Stimulated activated CD8-positive, alpha-beta memory T cell treated with anti-CD3 and anti-CD28 coated beads, Interleukin-15, amount 100 ng/mL, for 24 hours (primary cell): ENCODE measurements at places on chromosomes 4 and X.

- no peak for DNase-seq
Measured at GRCh38 chrX:131792789-131793462, 230.2 kb upstream of the STK26 start.

GRCh38 chrX:19046343-19047215, 62.7 kb upstream of the PHKA2 start:
- no peak for DNase-seq

DNA sequence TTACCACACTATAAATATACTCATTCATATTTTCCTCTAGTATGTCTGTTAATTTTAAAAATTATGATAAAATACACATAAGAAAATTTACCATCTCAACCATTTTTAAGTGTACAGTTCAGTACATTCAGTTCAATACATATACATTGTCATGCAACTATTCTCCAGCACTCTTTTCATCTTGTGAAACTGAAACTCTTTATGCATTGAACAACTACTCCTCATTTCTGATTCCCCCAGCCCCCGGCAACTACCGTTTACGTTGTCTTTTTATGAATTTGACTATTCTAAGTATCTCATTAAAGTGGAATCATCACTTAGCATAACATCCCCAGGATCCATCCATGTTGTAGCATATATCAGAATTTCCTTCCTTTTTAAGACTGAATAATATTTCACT, 8.7 kb downstream of the SMARCAD1 start:
- DNase-seq, result no peak

DNA sequence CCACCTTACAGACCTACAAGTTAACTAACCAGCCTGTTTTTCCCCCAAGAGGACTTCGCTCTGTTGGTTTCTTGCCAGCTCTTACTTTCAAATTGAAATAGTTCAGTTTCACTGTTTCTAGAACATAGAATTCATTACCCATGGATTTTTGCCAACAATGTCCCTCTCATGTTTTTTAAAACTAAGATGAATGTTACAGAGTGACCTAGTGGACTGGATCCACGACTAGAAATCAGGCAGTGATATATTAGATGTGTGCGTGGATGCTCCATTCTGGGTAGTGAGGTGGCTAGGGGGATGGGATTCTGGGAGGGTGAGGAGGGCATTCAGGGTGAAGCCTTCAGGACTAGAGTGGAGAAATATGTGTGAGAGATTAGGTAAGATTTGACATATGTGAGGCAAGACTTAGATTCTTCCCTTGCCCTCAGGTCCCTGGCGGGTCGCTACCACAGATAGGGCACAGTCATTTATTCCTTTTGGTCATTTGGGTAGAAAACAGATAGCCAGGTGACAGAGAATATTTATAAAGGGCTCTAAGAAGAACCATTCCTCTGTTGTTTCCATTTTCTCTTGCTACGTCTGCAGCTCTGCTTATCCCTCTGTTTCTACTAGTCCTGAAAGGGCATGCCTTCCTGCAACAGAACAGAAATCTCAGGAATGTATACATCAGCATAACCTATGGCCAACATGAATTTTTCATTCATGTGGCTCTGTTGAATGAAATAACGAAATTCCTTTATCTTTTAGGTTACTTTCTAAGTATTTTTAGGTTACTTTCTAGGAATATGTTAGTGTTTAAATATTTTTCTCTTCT, 15.4 kb upstream of the JADE1 start:
- DNase-seq, result no peak

GRCh38 chr4:2768921-2769336, 12.8 kb upstream of the TNIP2 start:
- no peak for DNase-seq

- no peak for DNase-seq
Measured at GRCh38 chr4:73730292-73730691, 10.1 kb upstream of the CXCL8 start.

- no peak for DNase-seq
Measured at GRCh38 chr4:146263793-146264192, 49.5 kb downstream of the REELD1 start.

DNA sequence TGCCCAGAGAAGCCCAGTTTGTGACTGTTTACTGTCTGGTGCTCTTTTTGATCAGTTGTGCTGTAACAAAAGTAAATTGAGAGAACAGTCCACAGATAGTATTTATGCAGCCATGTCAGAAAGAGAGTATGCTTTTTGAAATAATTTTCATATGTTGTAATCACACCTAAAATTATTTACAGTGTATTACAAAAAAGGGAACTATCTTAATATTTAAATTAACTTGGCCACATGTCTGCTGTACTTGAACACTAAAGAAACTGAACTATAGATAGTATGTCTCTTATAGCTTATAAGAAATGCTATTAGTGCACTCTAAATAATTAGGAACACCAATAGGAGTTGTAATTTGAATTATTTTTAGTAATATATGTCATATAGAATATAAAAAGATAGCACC, 30.2 kb downstream of the KIAA0232 start:
- no peak for DNase-seq

DNA sequence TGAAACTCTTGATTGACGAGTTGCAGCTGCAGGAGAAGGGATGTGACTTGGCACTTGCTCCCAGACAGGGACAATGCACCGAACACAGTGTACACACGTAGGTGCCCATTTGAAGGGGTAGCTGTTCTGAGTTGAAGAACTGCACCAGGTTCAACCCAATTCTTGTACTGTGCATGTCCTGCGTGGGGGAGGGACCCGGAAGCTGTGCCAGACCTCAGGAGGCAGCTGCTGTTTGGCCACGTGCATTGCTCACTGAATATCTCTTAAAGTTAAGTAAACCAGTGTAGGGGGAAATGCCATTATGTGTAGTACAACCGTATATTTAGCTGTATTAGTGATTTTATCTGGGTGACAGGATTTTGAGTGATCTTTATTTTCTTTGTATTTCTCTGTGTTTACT, 12.0 kb upstream of the RBBP7 start:
- DNase-seq, result no peak

- DNase-seq, result no peak
Measured at GRCh38 chr4:78018271-78019049, 38.7 kb upstream of the FRAS1 start.

DNA sequence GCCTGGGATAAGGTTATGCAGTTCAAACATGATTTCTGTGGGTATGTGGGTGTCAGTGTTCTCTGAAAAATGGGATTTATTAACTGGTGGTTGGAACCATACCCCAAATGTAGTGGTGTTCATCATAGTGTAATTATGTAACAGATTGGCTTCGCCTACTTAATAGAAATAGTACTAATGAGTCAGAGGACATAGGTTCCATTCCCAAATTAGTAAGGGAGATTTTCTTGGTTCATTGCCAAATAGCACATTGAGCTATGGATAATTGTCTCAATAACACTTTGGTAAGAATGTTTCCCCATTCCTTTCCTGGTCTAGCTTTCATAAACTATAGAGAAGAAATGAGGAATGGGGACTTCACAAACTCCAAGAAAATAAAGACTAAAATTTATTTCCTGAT, 20.5 kb upstream of the CYBB start:
- no peak for DNase-seq

GRCh38 chr4:147576084-147576483, 41.1 kb upstream of the TMEM184C start:
- DNase-seq, result no peak

DNA sequence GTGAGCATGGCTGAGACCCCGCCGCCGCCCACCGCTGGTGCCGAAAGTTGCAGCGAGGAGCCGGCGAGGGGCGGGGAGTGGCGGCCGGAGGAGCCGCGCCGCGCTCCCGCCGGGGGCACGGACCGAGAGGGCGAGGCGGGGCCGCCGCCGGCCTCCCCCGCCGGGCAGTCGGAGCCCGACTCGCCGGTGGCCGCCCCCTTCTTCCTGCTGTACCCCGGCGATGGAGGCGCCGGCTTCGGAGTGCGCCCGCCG, 16.5 kb downstream of the UTP3 start:
- no peak for DNase-seq

- no peak for DNase-seq
Measured at GRCh38 chr4:24920008-24920407, 7.2 kb upstream of the CCDC149 start.

GRCh38 chrX:146064156-146064555, 246.5 kb downstream of the SLITRK2 start:
- DNase-seq, result no peak

- DNase-seq, result no peak
Measured at GRCh38 chr4:52780206-52780605, 29.0 kb upstream of the ERVMER34-1 start.

- DNase-seq, result no peak
Measured at GRCh38 chr4:140071806-140072205, 82.2 kb downstream of the MAML3 start.

GRCh38 chr4:86036736-86037135, 323.1 kb downstream of the MAPK10 start:
- no peak for DNase-seq

GRCh38 chr4:81804849-81805248, 333.1 kb upstream of the RASGEF1B start:
- no peak for DNase-seq

- no peak for DNase-seq
Measured at GRCh38 chr4:168765726-168766125, 244.3 kb downstream of the CBR4 start.

DNA sequence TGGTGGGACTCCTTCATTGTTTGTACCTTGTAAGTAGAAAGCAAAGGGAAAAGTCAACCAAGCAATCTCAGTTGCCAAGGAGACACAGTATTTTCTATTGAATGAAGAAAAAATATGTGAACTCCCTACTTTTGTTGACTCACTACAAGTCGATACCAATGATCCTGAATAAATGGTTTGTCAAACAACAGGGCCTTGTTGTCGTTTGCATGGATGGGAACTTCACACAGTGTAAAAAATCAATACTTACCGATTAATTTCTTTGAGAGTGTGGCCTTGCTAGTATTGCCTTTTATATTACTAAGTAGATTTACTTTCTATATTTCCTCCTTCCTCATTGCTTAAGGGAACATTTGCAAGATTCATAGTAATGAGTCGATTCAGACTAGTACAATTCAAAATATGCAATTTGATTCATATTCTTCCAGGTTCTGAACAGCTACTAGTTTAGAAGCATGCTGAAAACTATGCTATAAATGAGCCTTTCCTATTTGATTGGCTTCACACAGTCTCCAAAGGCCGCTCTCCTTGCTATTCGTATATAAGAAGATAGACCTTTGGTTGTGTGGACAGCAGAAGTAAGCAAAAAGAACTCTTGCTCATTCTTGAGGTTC, 108.0 kb downstream of the ZNF330 start:
- no peak for DNase-seq

GRCh38 chr4:126628933-126629332, 1003.8 kb upstream of the INTU start:
- DNase-seq, result no peak
